Hair follicle dermal papilla cell (primary cell): ENCODE measurements at places on chromosomes 7 and 10. TPM values are rescaled to one million over a fixed set of nuclear protein-coding genes. Genes with fewer than 3 reads are reported as not detected.

Gene MYO1G
- 0.12 and 0.16 TPM in 2 replicates for total RNA-seq

Gene ELN
- total RNA-seq: 36.6 and 38.0 TPM in 2 replicates

Gene ABCB1
- 0.12 and 0.49 TPM in 2 replicates for total RNA-seq

Gene AKR1C8
- total RNA-seq: not detected in 2 replicates
